ENCODE measurements at places on chromosomes 1 and 21.

- DNase-seq: no peak
Observed at GRCh38 chr1:226870026-226870400, 403 bp upstream of the PSEN2 start.

DNA sequence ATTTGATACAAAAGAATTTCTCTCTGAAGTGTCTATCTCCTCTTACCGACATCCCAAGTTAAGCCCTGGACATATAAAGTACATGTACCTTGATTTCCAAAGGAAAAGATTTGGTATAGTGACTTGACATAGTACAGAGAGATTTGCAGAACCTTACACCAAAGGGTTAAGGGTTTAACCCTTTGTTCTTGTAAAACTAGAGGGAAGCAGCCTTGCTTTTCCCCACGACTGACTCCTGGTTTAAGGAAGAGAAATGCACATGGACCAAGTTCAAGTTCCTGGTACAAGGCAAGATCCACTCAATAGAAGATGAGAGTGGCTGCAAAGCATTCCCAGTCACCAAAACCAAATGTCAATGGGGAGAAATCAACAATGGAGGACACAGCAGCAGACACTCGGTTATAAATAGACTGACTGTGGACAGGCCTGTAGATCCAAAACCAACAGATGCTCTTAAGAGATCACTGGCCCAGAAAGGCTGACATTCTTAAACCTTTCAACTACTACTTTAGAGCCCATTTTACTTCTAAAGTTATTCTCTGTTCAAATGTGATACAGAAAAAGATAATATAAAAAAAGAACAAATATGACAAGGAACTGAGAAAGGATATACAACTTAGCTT, 69.4 kb downstream of the PUM1 start:
- no peak for DNase-seq

GRCh38 chr1:119467857-119468668, 38.9 kb upstream of the HSD3B1 start:
- DNase-seq: no peak

- DNase-seq: no peak
Observed at GRCh38 chr1:4170548-4171340, 270.7 kb upstream of the C1orf174 start.

- no peak for DNase-seq
Observed at GRCh38 chr1:38289034-38289433, 242.4 kb upstream of the POU3F1 start.

GRCh38 chr1:56081173-56081572, 498.2 kb downstream of the PLPP3 start:
- no peak for DNase-seq

DNA sequence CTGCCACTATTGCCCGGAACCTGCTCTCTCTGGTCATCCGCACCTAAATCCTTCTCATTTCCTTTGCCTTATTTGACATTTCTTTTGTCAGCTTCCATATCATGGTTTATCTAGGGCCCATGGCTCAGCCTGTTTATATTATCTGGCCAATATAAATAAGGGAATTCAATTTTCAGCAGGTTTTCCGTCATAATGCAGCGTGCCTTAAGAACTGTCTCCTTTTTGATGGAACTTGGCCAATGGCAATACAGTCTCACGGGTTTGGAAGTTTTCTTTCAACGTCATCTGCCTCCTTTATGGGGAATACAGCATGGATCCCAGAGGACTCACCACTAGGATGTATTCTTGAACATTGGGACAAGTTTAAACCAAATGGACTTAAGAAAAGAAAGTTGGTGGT, 77.8 kb upstream of the KIAA0040 start:
- DNase-seq: no peak

- no peak for DNase-seq
Observed at GRCh38 chr1:156316909-156317308, 17.8 kb upstream of the VHLL start.

DNA sequence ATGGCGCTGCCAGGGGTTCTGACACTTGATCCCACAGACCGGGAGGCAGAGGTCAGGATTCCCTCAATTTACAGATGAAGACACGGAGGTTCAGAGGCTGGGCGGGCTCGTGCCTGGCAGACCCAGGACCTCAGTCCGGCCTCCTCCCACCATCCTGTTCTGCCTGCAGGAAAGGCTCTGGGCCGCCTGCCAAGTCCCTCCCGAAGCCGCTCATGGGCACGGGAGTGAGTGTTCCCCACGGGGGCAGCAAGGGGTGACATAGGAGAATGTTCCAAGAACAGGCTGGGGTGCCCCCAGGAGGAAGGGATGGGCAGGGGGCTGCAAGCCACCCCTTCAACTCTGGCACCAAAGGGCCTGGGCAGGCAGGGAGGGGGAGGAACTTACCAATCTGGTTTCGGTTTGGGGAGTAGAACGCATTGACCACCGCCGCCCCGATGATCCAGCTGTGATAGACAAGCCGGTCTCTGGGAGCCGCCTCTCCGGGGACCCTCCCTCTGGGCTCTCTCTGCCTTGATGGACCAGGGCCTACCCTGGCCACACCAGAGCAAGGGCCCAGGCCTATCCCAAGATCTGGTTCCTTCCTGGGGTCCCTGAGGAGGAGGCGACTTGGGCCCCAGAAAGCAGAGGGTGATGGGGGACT, 7.5 kb downstream of the PRXL2B start:
- DNase-seq: no peak

GRCh38 chr21:34603002-34603709, 11.8 kb downstream of the RCAN1 start:
- peak; percentile 15 for DNase-seq

GRCh38 chr1:7670334-7671145, 100.6 kb upstream of the VAMP3 start:
- DNase-seq: no peak

DNA sequence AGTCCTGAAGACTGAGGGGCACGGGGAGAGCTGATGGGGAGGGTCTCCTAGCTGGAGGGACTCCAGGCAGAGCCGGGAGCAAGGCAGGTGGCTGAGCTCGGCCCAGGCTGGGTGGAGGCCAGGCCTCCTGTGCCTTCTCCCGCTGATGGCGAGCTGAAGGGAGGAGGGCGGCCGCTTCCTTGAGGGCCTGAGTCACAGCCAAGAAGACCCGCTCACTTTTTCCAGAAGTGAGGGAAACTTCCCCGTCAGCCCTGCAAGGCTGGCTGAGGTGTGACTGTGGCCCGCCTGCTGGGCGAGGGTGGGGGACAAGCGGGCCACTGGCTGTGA, 1.7 kb upstream of the VWA1 start:
- no peak for DNase-seq

DNA sequence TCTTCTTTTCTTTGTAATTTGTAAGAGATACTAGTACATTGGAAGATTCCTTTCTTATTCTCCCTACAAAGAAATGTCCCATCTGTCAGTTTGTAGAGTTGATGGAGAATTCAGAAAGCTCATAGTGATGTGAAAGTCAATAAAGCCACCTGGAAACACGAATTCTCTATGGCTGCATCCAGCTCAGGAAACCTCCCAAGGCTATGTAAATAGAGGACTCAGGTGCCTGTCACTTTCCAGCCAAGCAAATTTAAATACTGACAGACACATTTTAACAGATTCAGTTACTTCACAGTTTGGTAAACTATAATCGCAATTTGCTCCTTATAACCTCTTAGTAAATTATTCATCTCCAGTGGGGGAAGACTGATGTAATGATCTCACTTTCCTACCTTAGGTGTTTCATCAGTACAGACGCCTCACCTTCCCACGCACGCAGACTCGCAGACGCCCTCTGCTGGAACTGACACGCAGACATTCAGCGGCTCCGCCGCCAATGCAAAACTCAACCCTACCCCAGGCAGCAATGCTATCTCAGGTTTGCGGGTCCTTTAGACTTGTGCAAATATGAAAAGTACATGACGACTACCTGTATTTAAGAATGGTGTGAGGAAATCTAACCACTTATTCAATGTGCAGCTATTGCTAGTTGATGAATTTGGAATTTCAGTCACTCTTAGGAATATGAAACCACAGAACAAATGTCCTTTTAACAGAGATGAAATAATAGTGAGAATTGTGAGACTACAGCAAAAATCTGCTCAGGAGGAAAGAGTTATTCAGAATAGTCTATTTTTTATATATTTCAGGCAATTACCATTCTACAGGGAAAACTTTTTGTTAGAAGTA, 60.6 kb downstream of the PTPRC start:
- DNase-seq: no peak

DNA sequence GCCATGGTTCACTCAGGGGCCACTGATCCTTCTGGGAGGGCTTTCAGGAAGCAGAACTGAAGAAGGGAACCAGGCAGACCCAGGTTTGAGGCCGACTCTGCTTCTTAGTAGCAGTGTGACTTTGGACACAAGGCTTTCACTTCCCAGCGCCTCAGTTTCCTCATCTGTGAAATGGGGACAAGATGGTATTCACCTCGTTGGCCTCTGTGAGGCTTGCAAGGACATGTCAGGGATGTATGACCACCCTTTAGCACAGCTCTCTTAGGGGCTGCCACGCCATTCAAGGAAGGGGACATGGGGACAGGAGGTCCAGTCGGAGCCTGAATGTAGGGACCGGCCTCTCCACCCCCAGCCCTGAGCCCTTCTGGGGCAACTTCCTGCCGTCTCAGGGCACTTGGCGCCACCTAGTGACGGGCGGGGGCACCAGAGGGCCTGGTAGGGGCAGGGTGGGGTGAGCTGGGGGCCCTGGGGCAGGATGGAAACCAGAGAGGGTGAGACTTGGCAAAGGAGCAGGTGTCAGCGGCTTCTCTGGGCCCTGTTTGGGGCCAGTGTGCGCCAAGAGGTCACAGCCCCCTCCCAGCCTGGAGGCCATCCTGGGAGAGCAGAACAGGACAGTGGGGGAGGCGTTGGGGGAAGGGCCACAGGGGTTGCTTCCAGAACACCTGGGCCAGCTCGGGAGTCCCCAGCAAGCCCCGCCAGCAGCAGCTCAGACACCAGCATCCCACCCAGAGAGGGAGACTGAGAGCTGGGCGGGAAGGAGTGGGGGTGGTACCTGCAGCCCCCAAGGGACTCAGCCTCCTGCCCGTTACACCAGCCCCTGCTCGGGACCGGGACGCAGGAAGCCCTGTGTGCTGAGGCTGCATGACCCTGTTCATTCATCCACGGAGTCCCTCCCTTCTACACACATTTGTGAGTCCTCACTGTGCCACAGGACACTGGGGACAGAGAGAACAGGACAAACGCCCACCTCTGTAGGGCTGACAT, 102.5 kb upstream of the TARDBP start:
- DNase-seq: no peak

DNA sequence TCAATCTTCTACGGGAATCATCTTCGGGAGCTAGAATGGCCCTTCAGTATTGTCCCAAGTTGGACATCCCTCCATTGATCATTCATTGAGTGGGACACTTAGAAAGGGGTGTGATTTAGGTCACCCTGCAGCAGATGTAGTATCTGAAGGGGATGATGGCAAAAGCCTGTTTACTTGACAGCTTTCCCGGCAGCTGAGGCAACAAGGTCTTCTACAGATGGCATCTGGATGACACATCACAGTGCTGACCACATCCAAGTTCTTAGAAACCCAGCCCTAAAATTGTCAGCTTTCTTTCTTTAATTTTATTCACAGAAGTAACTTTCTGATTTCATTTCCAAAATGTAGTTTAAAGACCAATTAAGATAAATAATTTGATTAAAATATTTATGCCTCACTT, 150.3 kb downstream of the AMY1C start:
- DNase-seq: no peak

DNA sequence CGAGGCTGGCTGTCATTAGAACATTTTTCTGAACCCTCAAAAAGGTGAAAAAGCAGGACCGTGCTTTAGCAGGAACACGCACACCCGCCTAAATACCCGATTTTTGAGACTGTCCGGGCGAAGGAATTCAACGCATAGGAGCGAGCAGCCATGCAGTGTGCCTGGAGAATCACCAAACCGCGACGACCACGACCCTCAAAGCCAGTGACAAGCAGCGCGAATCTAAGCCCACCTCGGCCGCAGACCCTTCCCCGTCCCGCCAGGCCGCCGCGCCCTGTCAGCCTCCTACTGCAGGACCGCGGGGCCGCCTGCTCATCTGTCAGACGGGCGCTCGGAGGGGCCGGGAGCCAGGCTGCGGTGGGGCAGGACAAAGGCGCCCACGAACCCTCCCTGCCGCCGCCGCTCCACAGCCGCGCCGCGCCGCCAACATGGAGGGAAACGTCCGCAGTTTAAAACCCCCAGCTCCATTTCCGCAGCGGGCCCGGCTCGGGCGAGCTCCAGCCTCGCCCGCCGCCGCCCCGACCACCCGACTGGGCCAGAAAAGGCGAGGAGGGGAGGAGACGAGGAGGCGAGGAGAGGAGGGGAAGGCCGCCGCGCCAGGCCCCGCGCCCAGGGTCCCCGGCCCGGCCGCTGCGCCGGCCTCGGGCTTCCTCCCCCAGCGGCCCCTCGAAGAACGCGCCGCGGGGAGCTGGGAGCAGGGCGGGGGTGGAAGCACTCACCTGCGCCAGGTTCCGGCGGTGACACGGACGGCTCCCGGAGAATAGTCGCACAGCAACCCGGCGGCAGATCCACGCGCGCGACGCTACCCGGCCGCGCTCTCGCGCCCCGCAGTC, at the start of gene LBR:
Gene LBR, minus strand, starts transcription at position 804 of the 833 bp plus-strand sequence. CDS start 3,963 bp downstream, outside the sequence.
- DNase-seq: no peak

- no peak for DNase-seq
Observed at GRCh38 chr1:85258536-85259117, 835 bp downstream of the C1orf52 start.

DNA sequence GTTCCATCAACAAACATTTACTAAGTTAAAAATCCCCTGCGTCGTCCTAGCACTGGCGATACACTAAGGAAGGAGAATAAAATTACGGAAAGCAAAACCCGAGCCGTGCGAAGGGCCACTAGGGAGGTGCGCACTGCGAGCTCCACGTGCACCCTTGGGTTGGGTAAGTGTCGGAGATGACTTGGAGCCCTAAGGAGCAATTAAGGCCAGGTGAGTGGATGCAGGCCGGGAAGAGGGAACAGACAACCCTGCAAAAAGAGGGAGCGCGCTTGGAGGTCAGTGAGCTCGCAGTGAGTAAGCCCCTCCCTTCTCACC, 704 bp downstream of the WDR4 start:
- DNase-seq: no peak

GRCh38 chr21:46128106-46128932, 27.1 kb downstream of the FTCD start:
- no peak for DNase-seq

- DNase-seq: no peak
Observed at GRCh38 chr1:8736927-8737326, 80.5 kb downstream of the RERE start.

GRCh38 chr1:48470481-48470855, 1.5 kb downstream of the SPATA6 start:
- DNase-seq: no peak

DNA sequence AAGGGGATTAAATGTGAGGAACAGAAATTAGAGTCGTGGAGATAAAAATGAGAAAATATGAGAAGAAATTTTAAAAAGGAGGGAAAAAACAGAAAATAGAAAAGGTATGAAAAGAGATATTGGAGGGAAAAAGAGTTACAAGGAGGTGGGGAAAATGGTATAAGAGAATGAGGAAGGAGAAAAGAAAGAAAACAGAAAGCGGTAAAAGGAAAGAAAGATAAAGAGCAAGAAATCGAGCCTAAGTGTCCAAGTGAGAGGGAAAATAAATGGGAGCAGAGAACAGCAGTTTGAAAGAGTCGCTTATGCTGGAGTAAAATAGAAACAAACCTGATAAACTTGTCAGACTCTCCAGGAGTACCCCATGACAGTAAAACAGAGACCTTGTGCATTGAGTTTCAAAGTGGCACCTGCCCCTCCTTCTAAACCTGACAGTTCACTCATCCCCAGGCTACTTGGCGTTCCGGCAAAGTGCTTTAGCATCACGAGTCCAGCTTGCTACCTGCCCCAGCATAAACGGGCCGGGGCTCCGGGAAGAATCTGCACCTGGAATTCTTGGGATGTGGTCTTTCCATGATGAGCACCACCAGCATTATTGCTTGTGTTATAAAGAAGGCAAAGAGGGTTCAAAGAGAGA, 585 bp downstream of the NEGR1 start:
- peak; percentile 25 for DNase-seq

- no peak for DNase-seq
Observed at GRCh38 chr1:101006553-101006952, 19.0 kb downstream of the DPH5 start.

Data from NCI-H1930 (cell line).